ENCODE measurements at places on chromosomes 4 and X.

GRCh38 chrX:85288992-85289723 is 45.4 kb downstream of the ZNF711 start:
- DNase-seq = no peak

GRCh38 chr4:11869191-11869870 is 440.6 kb upstream of the HS3ST1 start:
- no peak for DNase-seq

DNA sequence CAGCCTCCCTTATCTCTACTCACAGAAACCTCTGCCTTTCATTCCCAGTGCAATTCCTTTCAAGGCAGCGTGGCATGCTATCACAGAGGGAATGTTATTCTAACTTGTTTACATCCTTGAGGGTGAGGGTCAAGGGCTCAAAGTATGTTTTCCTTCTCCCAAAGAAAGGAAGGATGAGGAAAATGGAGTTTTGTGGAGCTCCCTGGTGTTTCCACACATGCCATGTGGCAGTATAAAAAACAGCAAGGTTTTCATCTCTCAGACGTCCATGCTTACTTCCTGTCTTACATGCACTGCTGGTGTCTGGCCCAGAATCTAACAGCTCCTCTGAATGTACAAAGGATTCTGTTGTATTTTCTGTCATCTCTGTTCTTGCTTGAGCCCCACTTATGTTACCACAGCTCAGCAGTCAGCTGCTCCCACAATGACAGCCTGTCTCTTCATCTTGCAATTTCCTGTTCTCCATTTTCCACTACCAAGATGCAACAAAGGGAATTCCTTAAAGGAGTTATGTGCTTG is 128.0 kb downstream of the SNCA start:
- DNase-seq = peak; percentile 56

- no peak for DNase-seq
Observed at GRCh38 chrX:86369847-86370630, 221.8 kb downstream of the DACH2 start.

- DNase-seq = no peak
Observed at GRCh38 chr4:171118091-171118490, 695.1 kb upstream of the GALNTL6 start.

GRCh38 chr4:155237567-155237966 is 29.1 kb downstream of the NPY2R start:
- DNase-seq = no peak

GRCh38 chr4:76211769-76212708 is 1.6 kb downstream of the SCARB2 start:
- DNase-seq = peak; percentile 61

DNA sequence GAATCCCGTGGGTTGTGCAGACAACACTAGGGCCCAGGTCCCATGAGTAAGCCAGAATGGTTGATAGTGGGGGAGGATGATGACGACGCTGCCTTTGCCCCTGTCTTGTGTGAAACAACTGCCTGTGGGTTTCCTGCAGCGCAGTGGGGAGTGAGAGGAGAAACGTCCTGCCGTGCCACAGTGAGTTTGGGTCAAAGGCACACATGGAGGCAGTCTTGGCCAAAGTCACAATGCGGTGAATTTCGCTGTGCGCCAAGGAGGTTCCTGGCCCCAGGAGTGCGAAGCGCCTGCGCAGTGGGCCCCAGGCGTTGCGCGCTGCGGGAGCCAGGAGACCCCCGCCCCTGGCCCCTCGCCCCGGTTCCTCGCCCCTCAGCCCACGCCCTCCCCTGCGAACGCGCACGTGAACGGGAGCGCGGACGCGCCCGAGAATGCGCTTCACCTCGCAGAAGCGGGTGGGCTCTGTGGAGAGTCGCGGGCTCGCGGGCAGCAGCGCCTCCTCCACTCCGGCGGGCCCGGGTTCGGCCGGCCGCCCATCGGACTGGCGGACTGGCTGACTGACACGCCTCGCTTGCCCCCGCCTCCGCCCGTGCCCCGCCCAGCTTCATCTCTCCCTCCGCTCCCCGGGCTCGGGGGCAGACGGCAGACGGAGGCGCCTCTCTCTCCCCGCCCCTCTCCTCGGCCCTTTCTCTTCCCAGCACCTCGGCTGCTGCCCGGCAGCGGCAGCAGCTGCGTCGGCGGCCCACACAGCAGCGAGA is at the start of gene NUDT10:
Gene NUDT10, plus strand, starts transcription at position 635 of the 755 bp plus-strand sequence. CDS start 144 bp downstream, outside the sequence.
- peak; percentile 89 for DNase-seq

Measured in brain (organoid and tissue), 16 donors.